ENCODE measurements at places on chromosomes 2 and 18.

GRCh38 chr2:48413676-48414075 lies 116.3 kb upstream of the STON1 start:
- no peak for DNase-seq

GRCh38 chr2:171407030-171407675 lies 26.6 kb downstream of the METTL8 start:
- no peak for DNase-seq

DNA sequence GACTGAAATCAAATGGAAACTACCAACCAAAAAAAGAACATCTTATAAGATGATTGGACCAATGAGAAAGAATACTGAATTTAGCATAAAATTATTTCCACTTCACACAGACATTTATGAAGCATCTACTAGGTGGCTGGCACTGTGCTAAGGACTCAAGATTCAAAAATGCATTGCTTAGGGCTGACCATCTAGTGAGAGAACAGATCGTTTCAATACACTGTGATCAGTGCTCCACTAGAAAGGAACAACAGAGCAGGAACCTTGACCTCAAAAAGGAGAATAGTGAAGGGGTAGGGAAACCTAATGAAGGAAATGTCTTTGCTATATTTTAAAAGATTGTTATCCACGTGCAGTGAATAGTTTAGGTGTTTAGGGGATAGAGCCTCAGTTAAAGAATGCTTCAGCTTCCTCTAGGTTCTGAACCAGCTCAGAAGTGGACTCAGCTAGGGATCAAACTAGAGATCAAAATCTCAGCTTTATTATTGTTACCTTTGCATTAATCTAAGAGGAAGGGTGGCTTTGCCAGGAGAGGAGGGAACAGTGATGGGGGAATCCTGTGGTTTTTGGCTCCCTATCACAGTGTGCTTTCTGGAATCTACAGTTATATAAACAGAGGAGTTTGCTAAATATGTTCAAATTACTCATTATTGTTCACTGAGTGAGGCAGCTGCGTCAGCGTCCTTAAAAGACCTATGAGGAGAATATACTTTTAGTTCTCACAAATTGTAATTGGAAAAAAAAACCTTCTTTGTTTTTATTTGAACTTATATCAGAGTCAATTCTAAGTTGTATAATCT lies 16.2 kb upstream of the BBS5 start:
- no peak for DNase-seq

DNA sequence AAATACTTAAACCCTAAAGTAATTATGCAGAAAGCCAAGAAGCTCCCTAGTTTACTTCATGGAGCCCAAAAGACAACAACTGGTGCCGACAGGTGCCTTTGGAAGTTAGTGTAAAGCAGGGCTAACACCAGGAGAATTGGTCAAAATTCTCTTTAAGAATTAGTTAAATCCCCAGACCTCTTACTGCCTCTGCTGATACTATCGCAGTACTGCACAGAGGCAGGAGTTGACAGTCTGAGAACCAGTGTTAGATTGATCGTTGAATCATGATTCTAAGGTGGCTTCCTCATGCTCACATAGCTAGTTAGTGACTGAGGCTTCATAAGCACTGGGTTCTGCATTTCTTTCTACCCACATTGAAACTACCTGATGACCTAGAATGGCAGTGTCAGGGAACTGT lies 445.0 kb downstream of the XIRP2 start:
- DNase-seq = no peak

DNA sequence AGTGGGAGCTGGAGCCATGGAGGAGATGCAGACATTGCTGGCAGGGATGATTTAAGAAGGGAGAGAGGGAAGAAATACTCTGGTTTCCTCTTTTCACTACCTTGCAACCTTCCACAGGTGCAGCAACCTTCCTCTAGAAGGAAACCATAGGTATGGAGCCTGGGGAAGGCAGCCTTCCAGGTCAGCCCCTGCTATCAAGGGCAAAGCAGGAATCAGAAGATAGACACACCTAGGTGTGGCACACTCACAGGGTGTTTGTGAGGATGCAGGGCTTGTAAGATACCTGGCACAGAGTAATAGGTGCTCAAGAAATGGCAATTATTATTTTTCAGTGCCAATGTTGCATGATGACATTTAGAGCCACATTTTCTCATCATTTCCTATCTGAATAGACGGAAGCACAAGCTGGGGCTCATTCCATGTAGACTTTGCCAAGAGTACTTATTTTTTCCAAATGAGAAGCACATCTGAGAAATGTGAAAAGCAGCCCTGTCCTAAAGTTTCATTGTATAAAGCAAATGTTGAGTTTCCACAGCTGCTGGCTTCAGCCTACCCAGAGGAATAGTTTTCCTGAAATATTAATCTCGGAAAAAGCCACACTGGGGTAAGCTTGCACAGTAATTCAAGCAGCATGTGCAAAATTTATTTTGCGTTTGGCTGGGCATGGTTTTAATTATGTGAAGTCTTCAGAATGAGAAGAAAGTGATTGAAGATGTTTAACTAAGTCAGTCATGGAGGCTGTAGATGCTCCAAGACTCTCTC lies 20.6 kb downstream of the EVA1A start:
- DNase-seq = no peak

DNA sequence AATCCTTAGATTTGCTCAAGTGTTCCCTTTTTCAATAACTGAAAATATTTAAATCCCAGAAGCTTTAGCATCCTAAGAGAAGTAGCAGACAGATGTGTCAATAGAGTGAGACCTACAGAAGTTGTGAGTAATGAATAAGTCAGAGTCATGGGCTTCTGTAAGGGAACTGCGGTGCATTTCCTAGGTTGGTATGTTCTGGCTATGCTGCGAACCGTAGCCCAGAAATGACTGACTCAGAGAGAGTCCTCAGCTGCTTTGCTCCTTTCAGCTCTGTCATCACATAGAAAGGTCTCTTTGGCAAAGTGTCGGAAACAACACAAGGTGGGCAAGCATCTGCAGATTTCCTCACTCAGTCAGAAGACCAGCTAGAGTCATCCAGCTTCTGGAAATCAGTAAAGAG lies 297.1 kb downstream of the ARHGAP15 start:
- DNase-seq = no peak

DNA sequence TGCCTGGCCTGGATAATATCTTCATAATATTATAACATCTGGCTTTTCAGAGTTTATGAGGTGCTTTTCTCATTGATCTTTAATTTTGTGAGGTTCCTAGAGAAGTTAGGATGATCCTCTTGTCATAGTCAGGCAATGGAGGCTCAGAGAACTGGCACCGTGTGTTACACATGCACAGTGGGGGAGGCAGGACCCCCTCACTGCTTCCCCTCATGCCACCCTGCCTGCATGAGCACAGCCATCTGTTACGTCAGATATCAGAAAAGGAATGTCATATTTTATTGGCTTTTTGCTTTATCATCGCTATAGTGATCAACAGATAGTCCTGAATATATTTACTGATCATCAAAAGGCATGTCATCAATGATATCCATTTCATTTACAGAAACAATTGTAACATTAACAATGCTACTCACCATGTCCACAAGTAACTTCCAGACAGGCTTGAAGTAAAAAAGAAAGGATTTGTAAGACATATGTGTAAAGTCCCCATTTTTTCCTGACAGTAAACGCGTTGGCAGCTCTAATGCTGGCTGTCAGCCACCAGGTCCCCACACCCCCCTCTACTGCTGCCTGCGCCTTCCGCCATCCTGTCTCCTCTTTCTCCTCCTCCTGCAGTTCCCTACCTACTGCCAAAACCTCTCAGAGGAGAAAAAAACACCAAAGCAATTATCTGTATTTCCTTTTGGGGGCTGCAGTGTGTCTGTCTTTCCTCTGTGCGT lies 18.8 kb downstream of the ENOSF1 start:
- no peak for DNase-seq

GRCh38 chr2:22501851-22502250 lies 883.1 kb upstream of the KLHL29 start:
- no peak for DNase-seq

DNA sequence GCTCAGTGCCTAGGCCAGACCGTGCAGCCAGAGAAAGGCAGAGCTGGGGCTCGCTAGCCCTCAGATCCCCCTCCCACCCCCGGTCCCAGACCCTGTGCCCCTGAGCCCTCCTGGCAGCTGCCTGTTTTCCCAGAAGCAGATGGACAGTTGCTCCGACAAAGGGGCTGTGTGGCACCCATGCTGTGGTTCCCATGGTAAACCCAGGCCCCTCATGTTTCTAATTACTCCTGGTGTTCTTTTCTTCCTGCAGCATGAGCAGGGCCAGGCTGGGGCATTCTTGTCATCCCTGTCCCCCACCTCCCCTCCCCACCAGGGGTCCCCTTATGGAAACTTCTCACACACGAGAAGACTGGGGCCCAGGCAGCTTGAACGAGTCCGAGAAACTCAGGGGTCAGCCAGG lies 269.6 kb downstream of the HAUS1 start:
- DNase-seq = no peak

GRCh38 chr2:181077128-181077709 lies 96.8 kb downstream of the UBE2E3 start:
- DNase-seq = peak; percentile 72

GRCh38 chr2:1774929-1775328 lies 30.6 kb upstream of the PXDN start:
- DNase-seq = no peak

DNA sequence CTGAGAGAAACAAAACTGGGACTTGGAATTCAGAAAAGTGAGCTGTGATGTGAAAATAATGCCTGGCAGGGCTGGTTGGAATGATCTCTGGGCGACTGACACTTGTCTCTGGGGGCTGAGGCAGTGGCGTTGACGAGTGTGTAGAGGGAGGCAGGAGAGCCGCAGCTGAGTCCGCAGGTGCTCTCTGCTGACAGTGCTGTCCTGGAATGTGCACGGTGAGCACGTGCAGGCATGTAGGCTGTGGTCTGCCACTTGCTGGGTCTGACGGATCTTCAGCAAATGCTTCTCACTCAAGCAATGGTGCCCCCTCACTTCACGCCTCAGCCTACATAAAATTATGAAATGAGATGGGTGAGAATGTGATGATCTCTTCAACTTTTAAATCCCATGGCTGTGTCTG lies 38.5 kb upstream of the ATP9B start:
- DNase-seq = no peak

DNA sequence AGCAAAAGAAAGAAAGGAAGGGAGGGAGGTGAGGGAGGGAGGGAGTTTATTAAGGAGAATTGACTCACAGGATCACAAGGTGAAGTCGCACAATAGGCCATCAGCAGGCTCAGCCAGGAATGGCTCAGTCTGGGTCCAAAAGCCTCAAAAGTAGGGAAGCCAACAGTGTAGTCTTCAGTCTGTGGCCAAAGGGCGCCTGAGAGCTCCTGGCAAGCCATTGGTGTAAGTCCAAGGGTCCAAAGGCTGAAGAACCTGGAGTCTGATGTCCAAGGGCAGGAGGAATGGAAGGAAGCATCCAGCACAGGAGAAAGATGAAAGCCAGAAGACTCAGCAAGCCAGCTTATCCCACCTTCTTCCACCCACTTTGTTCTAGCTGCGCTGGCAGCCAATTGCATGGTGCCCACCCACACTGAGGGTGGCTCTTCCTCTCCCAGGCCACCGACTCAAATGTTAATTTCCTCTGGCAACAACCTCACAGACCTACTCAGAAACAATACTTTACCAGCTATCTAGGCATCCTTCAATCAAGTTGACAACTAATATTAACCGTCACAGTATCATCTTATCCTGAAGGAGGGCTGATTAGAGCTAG lies 5.8 kb upstream of the ACAA2 start:
- DNase-seq = no peak

GRCh38 chr2:85165088-85165690 lies 32.0 kb downstream of the TCF7L1 start:
- no peak for DNase-seq

DNA sequence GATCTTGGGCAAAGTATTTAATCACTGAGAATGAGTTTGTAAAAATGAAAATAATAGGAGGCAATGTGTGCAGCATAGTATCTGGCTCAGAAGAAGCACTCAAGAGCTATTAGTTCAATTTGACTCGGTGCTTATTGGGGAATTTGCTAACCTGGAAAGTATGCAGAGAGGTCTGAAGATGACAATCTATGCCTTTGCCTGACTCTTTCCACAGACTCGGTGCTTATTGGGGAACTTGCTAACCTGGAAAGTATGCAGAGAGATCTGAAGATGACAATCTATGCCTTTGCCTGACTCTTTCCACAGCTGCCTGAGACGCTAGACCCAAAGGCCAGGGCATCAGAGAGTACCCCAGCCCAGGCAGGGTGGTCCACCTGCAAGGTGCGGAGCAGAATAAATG lies 12.2 kb upstream of the SH3BP4 start:
- DNase-seq = no peak

- no peak for DNase-seq
These were observed 730.0 kb downstream of the SOCS6 start for GRCh38 chr18:71018816-71019215.

GRCh38 chr2:112768432-112768831 lies 4.0 kb upstream of the CKAP2L start:
- no peak for DNase-seq

- DNase-seq = no peak
These were observed 155.2 kb downstream of the ALK start for GRCh38 chr2:29766191-29766590.

DNA sequence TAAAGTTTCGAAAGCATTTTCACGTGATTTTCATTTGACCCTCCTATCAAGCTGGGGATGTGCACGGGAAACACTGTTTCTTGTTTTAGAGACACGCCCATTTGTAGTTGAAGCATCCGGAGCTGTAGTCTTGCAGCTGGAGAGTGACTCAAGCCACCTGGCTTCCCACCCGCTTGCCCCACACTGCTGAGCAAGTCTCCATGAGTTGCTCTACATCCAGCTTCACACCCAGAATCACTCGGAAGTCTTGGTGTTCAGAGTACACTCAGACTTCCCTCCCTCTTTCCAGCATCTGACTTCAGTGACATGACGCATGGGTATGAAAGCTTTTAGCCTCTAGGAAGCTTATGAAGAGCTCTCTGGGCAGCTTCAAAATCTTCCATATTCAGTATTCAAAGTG lies 262.4 kb downstream of the NBAS start:
- no peak for DNase-seq

DNA sequence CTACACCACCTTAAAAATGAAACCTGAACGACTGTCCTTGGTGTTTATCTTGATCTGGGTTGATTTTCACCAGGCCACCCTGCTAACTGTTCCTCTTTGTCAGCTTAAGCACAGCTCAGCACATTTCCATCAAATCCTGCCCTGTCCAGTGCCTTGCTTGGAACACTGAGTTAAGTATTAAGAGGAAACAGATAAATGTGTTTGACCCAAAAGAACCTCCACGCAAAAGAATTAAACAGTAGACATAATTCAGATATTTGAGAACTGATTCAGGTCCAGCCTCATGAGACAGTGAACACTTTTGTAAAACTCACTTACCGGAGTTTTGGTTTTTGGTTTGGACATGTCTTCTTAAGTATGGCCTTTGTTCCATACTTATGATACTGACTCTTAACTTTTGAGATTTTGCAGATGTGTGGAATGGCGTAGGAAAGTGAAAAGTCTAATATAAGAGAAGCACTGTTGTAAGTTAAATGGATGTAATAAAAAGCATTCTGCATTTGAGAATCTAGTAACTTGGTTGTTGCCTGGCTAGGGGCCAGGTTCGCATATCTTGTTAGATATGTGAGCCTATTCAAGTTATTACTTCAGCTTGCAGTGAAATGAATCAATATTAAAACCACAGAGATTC lies 88.9 kb upstream of the SERPINE2 start:
- DNase-seq = no peak

DNA sequence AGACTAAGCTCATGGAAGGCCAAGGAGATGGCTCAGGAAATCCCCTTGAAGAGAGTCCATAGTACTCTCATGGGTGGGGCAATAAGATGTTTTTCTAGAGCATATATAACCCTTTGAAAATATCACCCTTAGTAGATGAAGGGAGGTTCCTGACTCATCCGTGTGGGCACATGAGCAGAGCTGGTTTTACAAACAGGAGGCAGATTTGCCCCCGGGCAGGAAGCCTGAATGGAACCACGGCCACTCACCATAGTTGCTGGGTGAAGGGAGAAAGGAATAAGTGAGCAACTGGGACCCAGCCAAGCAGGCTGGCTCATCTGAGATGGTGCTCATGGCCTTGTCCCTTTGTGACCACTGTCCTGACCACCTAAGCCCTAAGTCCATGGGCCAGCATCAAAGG lies 29.0 kb upstream of the MAPRE3 start:
- DNase-seq = no peak
